ENCODE measurements at places on chromosomes 3 and 15.

DNA sequence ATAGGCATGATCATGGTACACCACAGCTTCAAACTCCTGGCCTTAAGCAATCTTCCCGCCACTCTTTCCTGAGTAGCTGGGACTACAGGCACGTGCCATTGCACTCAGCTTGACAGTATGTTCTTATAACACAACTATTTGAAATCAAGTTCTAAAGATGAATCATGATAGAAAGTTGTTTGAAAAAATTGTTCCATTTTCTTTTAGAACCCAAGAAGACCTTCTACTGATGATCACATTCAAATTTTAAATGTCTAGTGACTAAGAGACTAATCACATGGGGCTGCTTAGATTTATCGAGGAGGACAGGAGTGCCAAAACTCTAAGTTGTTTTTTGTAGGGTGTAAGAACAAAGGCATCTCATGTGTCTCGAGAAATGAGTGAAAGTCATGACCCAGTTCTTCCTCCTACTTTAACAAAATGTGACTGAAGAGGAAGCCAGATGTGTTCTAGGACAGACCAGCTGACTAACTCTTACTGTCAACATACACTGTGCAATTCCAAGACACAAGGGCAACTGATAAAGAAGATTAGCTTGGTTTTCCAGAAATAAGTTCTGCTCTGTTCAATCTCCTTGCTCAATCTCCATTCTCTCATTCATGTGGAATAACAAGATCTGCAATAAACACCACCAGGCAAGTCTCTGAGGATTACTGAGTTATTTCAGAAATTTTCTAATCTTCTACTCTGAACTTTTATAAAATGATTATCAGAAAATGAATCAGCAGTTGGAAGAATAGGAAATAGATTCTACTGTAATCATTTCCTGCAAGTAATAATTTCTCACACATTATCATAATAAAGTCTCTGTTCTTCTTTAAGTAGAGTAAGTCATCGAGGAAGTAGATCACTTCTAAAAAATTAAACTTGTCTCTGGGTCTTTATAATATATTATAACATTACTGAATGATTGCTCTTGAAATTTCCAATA lies 122.6 kb upstream of the CCNL1 start:
- no peak for DNase-seq

DNA sequence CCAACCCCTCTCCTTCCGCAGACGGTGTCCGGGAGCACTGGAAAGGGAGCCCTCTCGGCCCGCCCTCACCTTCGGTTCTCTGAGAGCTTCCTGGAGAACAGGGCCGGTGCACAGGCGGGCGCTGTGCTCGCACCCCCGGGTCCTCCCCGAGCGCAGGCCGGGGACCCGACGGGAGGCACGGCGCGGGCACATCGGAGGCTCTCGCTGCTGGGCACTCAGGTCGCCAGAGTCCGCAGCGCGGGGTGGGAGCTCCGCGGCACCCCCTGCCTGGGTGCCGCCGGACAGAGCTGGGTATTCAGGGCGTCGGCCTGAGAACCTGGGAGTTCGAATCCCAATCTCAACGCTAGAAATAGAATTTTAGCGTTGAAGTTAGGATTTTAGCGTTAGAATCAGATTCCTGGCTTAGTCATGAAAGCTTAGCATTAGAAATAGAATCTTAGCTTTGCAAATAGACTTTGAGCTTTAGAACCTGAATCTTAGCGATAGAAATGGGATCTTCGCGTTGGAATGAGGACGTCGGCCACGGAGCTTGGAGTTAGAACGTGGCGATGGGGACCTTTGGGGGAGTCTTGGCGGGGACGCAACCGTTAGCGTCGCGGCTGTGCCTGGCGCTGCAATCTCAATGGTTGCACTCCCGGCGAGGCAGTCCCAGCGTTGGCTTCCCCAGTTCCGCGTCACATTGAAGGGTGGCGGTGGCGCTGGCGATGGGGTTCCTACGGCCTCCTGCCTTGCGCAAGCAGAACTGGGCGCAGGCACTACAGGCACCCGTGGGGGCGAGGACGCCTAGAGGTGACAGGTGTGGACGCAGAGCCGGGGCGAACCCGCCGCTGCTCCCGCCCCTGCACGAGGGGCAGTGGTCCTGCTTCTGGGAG lies 549 bp downstream of the TRH start:
- peak; percentile 4 for DNase-seq

DNA sequence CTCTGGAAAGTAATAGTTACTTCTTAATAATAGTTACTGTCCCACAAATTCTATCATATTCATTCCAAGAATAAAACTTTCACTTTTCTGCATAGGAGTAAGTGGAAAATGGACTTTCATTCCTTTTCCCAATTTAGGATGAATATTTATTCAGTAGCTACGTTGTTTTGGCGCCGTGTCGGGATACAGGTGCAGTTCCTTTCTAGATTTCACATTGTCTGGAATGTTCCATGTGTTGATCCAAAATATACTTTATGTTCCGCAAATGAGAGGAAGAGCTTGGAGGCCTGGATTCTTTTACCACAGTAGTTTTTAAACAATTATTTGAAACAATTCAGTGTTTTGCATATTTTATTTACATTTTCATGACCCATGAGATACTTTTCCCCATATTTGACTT lies 22.8 kb upstream of the PPARG start:
- no peak for DNase-seq

GRCh38 chr3:138032567-138032966 lies 22.6 kb downstream of the CLDN18 start:
- DNase-seq: no peak

DNA sequence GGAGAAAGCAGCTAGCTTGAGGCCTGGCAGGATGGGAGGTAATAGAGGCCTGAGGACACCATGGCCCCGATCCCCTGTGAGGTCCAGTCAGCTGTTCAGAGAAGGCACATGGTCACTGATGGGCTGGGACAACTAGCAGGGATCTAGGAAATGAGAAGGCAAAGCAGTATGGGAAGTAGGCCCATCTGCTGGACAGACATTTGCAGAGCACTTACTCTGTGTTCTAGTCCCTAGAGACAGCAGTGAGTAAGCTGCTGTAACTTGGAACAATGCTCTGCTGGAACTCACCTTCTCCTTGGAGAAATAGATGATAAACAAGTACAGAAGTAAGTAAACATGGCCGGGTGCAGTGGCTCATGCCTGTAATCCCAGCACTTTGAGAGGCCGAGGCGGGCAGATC lies 7.1 kb downstream of the ECE2 start:
- no peak for DNase-seq

GRCh38 chr15:75650908-75651809 lies 3.4 kb downstream of the SNX33 start:
- no peak for DNase-seq

DNA sequence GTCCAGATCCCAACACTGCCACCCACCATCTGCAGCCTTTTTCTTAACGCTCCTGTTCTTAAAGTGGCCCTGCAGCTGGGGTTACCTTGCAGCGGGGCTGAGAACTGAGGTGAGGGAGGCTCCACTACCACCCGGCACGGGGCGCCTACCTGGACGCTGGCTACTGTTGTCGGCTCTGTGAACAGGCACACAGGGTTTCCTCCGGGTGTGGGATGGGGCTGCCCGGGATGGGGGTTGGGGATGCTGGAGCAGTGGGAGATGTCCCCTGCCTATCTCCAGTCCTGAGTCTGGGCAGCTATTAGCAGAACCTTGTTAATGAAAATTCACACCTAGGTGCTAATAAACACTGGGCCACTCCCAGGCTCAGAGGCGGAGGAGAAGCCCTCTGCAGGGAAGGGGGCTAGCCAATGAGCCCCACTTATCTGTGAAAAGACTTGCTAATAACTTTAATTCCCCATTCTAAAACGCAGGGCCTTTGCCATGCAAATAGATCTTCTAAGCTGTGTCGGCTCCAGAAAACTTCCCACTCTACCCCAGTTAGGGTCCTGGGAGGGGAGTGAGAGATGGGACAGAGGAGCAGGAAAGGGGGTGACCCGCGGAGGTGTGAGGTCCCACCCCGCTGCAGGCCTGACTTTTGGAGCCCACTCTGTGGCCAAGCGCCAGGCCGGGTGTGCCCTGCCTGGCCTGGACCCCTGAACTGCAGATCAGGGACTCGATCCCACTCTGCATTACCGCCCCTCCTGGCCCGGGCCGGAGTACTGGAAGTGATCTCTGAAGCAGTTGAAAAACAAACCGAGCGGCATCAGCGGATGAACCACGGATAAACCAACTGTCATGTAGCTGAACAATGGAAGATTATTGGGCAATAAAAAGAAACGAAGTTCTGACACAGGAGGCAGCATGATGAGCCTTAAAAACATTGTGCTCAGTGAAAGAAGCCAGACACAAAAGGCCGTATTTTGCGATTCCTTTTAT lies 3.1 kb downstream of the MESP1 start:
- DNase-seq: no peak

GRCh38 chr3:103381296-103382079 lies 946.7 kb downstream of the ZPLD1 start:
- no peak for DNase-seq

DNA sequence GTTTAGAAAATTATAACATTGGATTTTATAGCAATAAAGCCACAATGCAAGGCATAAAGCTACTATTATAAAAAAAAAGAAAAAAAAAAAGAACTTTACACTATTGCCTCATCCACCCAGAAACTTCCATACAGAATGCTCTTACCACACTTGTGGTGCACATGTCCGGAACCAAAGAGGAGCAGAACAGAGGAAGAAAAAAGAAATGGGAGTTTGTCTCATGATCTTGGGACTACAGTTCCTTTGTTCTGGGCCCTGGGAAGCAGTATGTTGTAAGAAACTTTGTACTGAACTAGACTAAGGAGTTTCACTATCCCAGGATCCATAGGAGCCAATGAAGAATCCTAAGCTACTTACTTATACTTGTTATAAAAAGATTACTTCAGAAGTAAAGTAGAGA lies 36.1 kb downstream of the FMN1 start:
- DNase-seq: no peak

- no peak for DNase-seq
Measured at GRCh38 chr3:177041021-177041729, 156.1 kb downstream of the TBL1XR1 start.

DNA sequence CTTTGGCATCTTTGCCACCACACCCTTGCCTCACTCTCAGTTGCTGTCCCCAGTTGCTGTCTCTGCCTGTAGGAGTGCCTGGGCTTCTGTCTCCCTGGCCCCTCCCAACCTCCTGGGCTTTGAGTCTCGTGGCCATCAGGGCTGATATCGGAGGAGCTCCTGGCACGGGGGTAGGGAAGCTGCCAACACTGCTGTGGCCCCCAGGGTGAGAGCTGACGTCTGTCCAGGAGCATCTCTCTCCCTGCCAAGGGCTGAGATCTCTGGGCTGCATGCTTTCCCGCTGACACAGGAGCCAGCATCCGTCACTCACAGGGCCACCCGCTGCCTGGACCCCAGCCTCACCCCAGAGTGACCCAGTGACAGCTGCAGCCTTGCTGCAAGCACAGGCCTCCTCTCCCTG lies 47.4 kb downstream of the EXOG start:
- no peak for DNase-seq

- DNase-seq: no peak
Measured at GRCh38 chr15:93583552-93583951, 494.5 kb upstream of the RGMA start.

DNA sequence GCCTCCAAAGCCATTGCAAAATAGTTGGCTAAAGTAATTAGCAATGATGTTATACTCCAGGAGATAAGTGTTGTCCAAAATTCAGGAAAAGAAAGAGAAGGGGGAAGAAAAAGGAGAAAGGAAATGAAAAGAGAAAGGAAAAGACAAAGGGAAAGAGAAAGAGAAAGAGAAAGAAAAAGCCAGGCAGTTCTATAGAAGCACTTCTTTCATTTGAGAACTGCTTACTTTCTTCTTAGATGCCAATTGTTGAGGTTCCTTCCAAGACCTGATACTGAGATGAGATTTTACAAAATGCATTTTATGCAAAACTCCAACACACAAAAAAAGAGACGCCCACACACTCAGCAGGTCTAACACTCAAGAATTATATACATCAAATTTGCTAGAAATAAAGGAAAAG lies 298.4 kb downstream of the KCNH8 start:
- DNase-seq: no peak

DNA sequence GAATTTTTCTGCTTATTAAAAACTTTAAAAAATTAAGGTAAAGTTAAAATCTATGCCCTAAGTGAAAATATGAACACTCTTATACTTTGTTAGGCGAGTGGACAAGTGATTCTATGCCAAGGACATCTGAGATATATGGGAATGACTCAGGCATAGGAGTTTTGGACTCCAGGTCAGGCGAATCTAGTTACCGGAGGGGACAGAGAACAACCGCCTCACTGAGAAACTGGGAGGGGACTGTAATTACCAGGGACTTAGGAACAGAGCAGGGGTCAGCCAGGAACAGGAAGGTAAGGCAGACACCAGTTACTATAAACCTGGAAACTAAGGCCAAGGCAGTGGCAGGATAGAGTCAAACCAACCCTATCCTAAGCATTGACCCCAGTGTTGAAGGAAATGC lies 16.8 kb upstream of the ATP1B3 start:
- no peak for DNase-seq

Measured in substantia nigra (tissue), 51 donors.